Epithelial cell of esophagus (primary cell): ENCODE measurements at places on chromosomes 3 and 15.
A peak's percentile ranks its signal among the peaks of the same experiment; 100 is the strongest.

- DNase-seq, result no peak
These were observed 2.0 kb downstream of the PLA2G4B start for GRCh38 chr15:41840673-41841072.

DNA sequence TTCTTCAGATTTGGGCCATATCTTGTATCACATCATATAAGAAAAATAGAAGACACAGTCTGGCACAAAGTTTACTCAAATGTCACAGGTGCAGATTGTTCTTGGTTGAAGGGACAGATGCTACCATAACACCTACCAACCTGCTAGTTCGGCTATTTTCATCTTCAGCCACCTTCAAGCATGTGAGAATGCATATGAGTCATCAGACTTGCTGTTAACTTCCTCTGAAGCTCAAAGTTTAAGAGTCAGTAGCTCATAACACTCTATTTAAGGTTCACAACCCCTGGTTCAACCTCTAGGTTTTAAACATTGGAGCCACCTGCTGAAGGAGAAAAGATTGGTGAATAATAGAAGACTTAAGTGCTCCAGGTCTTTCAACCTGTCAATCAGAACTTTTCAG, 522.8 kb downstream of the NLGN1 start:
- DNase-seq, result peak; percentile 46

DNA sequence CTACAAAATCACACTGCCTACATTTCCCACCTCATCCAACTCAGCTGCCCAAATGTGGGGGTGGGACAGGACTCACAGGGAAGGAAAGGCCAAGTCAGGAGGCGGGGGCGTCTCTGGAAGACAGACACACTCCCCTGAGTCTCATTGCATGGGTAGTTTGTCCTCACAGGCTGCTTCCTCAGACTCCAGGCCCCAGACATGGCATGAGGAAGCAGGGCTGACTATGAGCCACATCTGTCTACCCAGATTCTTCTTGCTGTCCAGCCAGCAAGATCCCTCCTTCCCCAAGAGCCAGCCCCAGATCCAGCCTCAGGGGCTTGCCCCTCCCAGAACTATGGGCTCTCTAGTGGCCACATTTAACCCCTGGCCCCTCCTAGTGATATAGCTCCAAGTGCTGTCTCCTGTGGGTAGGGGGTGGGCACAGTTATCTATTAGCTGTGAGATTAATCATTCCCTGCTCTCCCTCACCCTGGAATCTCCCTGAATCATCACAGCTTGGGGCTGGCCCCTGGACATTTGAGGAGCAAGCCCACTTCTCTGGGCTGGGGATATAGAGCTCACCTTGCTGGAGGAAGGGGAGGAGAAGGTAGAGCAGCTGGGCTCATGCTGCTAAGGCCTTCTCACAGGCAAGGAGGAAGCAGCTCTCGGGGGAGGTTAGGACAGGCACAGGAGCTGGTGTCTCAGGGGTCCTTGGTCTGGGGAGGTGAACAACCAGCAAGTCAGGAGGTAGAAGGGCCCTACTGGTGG, 2.1 kb upstream of the CCDC33 start:
- no peak for DNase-seq

GRCh38 chr3:43307226-43307625, 20.9 kb downstream of the SNRK start:
- no peak for DNase-seq

DNA sequence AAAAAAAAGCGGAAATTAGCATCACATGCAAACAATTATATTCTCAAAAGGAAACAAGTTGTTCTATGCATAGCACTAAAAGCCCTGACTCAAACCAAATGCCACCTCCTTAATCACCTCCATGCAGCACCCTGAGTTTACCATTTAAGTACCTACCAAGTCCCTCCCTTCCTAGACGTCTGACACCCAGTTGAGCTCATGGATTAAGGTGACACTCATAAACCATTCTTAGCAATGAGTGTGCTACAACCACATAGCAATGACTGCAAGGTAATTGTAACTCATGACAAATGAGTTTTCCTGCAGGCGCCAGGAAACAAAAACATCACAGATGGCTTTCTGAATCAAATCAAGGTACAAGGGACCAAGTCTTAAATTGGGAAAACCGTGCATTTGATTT, 32.0 kb downstream of the WWTR1 start:
- peak; percentile 63 for DNase-seq

DNA sequence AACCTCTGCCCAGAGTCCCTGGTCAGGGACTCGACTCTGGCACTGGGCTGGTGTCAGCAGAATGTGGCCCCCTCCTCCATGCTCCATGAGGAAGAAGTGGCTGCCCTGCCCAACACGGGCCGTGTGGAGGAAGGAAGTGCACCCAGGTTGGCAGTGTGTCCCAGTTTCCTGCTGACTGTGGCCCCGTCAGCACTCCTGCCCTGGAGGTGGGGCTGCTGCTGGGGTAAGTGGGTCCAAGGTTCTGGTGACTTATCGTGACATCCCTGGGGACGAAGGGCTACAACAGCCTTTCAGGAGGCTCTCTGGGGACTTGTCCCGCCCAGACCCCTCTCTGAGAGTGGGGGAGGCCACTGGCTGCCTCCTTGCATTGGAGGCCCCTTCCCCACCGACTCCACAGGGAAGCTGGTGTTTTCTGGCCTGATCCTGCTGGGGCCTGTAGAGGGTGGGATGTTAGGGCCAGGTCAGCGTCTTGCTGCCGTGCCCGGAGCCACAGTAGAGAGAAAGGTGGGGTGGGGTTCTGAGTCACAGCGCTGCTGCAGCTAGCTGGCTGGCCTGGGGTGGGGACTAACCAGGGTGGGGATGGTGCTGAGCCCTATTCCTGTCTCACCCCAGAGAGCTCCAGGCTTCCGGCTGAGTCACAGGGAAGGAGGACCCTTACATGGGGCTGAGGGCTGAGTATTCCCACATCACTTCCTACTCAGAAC, 10.5 kb downstream of the SEMA4B start:
- peak; percentile 97 for DNase-seq

- no peak for DNase-seq
These were observed 31.8 kb downstream of the CYP8B1 start for GRCh38 chr3:42843713-42844411.

DNA sequence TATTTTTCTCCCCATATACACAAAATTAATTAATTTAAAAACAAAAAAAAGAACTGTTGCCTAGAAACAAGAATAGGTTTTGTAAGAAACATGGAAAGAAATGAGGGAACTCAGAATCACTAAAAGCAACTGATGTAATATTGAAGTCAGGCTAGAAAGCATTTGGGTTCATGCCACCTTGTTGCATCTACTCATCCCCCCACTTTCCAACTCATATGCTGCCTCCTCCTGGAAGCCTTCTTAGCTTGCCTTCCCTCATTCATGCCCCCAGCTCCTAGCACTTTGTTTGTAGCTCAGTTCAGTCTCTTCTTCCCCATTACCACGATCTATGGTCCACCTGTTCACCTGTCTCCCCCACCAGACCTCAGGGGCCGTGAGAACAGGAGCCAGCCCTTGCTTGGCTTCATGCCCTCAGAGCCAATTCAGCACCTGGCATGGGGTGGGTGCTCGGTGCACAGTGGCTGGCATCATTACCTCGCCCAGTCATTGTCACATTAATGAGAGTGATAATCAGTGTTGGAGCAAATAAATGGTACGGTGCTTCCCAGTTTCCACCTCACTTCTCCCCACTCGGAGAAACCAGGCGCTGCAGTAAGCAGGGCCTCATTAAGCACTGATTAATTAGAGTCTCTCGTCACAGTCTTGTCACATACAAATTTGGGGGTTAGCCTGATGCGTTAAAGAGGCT, 62.4 kb upstream of the SLC6A1 start:
- DNase-seq, result no peak
